Hypothalamus (tissue), 51 donors: ENCODE measurements at places on chromosomes 7 and 10.

DNA sequence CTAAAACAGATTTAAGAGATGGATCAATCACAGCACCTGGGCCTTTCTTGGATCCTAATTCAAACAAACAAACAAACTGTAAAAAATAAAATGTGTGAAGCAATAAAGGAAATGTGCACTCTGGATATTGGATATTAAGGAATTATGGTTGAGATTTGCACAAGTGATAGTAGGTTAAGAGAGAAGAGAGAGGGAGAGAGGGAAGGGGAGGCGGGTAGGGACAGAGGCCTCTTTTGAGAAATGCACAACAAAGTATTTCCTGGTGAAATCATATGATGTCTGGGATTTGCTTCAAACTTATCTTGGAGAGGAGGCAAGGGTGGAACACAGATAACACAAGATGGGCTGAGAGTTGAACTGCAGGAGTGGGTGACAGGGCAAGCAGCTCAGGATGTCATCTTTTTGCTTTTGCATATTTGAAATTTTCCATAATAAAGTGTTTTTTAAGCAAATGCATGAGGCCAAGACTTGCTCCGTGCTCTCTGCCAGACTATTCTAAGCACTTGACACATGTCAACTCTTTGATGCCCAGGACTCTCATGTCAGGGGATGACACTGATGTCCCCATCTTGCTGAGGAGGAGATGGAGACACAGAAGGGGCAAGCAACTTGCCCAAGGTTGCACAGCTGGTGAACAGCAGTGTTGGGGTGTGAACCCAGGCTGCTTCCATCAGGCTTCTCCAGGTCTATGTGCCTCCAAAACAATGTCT is 9.1 kb upstream of the AEBP1 start:
- no peak for DNase-seq

DNA sequence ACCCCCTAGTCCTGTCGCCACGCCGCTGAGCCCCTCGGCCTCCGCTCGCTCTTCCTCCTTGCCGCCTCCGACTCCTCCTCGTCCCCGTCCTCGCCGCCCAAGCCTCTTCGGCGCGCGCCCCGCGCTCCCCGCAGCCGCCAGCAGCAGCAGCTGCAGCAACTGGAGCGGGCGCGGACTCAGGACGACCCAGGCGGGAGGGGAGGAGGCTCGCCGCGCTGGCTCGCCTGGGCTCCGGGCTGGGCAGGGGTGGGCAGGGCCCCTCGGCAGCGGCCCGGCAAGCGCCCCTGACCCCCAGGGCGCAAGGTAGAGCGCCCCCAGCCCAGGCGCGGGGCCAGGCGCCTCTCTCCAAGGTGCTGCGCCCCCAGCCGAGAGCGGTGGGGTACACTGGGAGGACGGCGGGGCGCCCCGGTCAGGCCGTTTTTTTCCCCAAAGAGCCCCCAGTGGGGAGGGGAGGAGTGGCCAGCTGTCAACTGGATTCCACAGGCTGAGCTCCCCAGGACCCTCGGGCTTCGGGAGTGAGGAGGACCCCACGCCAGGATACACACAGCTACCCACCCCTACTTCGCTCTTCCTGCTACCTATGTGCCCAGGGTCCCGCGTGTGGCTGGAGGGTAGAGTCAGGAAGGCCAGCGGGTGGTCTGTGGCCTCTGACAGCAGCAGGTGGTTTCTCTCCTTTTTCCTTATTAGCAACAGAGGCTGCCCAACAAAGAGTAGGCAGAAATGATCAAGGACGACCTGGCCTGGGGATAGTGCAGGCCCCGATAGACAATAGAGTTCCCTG is 903 bp upstream of the KCNMA1 start:
- no peak for DNase-seq

GRCh38 chr7:39133088-39133487 is 155.4 kb downstream of the POU6F2 start:
- no peak for DNase-seq

DNA sequence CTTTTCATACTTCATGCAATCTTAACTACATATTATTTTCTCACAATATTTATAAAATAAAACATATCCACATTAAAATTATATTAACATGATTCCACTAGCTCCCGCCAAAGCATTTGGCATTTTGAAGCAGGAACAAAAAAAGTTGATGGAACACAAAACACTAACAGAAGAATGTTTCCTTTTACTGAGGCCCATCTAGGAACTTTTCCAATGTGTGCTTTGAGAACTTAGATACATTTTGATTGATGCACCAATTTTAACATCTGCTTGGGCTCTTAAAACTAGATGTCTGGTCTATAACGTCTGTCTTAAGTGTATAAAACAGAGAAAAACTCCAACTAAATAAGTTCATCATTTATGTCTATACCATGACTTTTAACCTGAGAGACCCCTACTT is 1214.8 kb downstream of the SORCS1 start:
- no peak for DNase-seq

- no peak for DNase-seq
Measured at GRCh38 chr7:106626376-106627164, 34.4 kb downstream of the CCDC71L start.

DNA sequence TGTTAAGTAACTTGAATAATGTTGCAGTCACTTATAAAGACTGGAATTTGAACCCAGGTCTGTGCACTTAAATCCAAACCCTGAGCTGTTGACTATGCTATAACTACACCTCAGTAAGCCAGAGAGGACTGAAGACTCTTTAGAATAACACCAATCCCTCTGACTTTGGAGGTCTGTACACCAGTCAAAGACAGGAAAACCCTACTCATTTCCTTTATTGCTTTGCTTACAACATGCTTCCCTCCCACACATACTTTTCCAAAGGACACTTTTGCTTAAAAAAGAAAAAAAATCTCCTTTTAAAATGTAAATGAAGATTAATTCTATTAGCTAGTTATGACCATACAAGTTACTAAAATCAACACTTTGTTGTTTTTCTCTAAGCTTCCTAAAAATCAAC is 184.7 kb upstream of the KCTD7 start:
- DNase-seq, result no peak

DNA sequence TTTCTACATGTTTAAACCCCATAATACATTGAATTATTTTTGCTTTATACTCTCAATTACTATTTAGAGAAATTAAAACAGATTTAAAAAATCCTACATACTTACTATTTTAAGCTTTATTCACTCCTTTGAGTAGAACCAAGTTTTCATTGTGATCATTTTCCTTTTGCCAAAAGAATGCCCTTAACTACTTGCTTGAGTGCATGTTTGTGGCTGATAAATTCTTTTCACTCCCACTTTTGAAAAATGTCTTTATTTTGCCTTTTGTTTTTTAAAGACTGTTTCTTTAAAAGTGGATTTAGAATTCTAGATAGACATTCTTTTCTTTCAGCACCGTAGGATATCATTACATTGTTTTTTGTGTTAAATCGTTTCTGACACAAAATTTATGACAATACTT is 22.3 kb upstream of the AGR3 start:
- no peak for DNase-seq

GRCh38 chr7:70699271-70699670 is 432.7 kb upstream of the GALNT17 start:
- no peak for DNase-seq

GRCh38 chr7:69208276-69208675 is 390.0 kb upstream of the AUTS2 start:
- no peak for DNase-seq

GRCh38 chr7:112422842-112423496 is 27.3 kb upstream of the IFRD1 start:
- DNase-seq, result peak; percentile 14

- no peak for DNase-seq
Measured at GRCh38 chr7:2498708-2499107, 20.9 kb upstream of the LFNG start.

DNA sequence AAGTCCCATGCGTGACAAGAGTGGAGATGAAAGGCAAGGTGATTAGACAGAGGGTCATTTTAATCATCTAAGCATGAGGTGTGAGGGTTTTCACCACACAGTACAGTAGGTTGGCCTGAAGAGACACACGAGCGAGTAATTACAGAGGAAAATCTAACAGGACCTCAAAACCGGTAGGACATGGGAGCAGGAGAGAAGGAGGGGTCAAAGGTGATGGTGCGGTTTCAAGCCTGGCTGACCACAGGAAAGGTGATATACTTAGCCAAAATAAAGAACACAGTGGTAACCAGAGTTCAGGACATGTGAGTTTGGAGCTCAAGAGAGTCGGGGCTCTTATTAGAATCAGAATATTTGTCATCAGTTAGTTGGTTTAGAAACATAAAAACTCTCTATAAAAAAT is 20.0 kb downstream of the GLI3 start:
- DNase-seq, result no peak

- DNase-seq, result no peak
Measured at GRCh38 chr10:20247891-20248708, 431.9 kb downstream of the PLXDC2 start.

DNA sequence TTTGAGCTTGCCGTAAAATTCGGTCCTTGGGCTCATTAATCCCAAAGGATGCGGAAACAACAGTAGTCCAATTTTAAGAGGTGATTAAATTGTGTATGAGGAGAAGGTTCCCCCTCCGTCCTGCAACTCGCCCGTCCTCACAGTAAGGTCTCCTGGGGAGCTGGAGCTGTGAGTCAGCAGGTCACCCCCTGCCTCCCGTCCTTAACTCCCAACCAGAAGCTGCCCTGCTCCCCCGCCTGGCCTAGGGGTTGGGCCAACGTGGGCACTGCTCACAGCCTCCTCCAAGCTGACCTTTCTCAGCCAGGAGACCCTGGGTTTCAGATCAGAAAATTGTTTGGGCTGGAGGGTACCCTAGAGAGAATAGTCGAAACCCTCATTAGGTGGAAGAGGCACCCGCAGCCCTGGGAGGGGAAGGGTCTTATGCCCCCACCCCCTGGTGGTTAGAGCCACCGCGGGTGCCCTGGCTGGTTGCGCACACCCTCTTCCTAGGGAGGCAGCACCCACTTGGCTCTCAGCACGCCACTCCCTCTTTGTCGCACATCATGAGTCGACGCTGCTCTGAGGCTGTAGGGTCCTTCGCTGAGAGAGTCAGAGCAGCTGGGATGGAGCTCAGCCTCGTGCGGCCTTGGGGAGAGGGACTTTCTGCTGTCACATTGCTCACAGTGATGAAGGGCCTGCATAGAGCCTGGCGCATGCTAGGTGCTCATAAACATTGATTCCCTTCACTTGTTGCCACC is 131.2 kb downstream of the TACC2 start:
- DNase-seq, result no peak

GRCh38 chr7:39969431-39969830 is 19.4 kb downstream of the CDK13 start:
- no peak for DNase-seq

DNA sequence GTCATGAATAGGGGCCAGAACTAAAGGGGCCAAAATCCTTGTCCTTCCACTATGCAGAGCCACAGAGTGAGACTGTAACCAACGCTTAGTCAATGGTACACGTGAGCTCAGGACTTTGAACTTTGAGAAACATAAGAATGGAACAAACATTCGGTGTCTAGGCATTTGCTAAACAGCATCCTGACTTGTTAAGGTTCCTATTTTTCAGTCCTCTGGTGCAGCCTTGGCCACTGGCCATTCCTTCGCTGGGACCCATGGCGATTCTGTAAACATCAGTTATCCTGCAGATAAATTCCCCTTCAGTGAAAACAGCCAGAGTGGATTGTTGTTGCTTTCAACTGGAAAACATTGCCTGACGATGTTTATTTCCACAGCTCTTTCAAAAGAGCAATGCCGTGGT is 266.8 kb downstream of the SORCS1 start:
- no peak for DNase-seq

DNA sequence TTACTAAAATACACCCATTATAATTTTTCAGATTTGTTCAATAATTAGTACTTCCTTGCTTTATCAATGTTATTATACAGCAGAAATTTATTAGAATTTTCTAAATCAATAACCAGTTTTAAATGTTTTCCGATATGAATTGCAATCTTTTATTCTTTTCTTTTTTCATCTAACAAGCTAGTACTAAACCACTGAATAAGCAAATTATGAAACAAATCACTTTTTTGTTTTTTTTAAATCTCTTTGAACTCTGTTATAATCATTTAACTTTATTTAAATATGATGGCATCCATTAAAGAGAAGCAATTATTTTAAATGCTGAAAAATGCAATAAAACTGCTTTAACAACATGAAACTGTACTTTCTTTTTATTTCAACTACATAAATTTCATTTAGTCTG is 59.7 kb downstream of the HYCC1 start:
- DNase-seq, result no peak

DNA sequence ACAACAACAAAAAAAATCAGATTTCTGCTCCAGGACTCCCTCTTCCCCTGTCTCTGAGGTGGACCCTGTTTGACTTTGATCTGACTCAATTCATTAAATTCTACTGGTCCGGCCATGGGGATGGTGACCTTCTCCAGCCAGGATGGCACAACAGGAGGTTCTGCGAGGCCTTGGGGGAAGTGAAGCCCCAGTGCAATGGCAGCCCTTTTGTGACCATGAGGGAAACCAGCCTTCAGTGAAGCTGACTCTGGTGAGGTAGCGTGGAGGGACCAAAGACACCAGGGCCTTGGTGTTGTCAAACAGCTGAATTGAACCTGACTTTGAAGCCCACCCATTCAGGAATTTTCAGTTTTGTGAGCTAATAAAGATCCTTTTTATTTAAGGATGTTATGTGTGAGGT is 44.5 kb downstream of the NPTX2 start:
- no peak for DNase-seq

- DNase-seq, result no peak
Measured at GRCh38 chr10:49844775-49845595, 82.9 kb upstream of the OGDHL start.

DNA sequence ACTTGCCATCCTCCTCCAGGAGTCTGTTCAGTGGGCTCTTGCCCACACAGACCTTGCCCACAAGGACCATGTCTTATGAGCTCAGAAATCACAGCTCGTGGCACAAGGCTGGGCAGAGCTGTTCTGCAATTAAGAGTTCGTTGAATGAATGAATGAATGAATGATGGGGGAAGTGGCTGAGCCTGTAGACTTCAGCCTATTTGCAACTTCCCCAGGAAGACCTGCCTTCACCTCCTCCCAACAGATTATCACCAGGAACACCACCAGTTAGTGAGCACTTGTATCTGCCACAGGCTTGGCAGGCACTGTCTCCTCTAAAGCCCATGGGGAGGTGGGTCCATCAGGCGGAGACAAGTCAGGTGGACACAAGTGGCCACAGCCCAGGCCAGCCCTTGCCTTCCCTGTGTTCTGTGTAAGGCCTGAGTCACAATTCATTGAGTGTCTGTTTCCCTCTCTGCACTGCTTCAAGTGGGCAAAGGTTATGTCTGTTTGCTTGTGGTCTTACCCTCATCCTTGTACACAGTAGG is 1.8 kb upstream of the FGF8 start:
- no peak for DNase-seq

DNA sequence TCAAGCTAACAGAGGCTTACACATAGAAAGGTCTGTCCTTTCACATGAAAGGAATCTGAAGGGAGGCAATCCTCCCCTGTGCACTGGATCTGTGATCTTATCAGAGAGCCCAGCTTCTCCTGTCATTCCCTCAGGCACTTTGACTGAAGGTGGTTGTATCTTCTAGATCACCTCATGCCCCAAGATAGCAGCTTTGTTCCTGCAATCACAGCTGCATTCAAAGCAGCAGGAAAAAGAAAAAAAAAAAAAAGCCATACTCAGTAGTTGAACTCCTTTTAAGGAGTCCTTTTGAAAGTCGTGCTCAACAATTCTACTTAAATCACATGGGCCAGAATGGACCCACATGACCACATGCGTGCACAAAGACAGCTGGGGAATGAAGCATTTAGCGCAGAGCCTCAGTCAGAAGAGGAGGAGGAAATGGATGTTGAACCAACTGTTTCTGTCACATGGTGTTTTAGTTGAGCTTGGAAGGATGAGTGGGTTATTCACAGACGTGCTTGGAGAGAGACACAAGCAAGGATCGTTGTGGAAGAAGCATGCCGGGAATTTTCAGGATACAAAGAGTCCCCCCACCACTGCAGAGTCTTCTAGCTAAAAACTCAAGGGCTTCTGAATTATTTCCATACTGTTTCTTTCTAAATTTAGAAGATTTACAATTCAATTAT is 13.0 kb upstream of the PFKP start:
- DNase-seq, result no peak
